Muscle of leg (tissue), 16 donors: ENCODE measurements at places on chromosomes 4 and X. TPM values are rescaled to one million over a fixed set of nuclear protein-coding genes. Genes with fewer than 3 reads are reported as not detected.

Gene PPP4R3C
- not detected for total RNA-seq

Gene NLGN4X
- total RNA-seq, result 3.1 TPM

Gene AREG
- 0.09 TPM for total RNA-seq

Gene OPN1LW
- not detected for total RNA-seq

Gene NHSL2
- 7.8 TPM for total RNA-seq

Gene FHDC1
- 3.6 TPM for total RNA-seq

Gene FRG2
- not detected for total RNA-seq

Gene EDA
- 12.3 TPM for total RNA-seq

Gene CPZ
- 18.4 TPM for total RNA-seq

Gene GPR143
- 0.58 TPM for total RNA-seq

Gene PCDH19
- 1.9 TPM for total RNA-seq

Gene KCTD8
- total RNA-seq, result 0.09 TPM

Gene BST1
- total RNA-seq, result 5.2 TPM

Gene TMPRSS11E
- total RNA-seq, result not detected

Gene PTCHD1
- total RNA-seq, result 0.53 TPM

Gene SSX2
- total RNA-seq, result not detected

Gene AMOT
- total RNA-seq, result 17.6 TPM

DNA sequence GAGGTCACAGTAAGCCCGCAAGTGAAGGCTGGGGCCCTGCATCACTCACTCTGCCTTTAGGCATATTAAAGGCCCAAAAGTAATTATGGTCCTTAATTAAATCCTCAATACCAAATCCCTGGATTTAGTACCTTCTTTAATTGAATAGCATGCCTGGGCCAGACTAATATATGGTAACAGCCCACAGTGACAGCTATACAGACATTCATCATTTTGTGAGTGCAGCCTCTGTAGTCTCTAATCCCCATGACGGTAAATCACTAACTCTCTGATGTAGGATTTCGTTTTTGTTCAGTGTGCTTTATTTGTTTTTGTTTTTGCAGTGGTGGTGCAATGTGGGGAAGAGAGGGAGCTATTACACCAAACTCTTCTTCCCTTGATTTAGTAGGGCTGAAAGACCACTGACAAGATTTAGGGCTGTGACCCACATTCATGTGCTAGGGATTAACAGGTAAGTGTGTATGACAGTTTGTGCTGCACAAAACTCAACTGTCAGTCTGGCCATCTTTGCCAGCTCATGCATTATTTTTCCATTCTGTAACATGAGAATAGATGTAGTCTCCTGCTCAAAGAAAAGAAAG lies 60.6 kb upstream of the SLC39A8 start:
- H3K27ac ChIP-seq, result no peak overlapping the region
- H3K36me3 ChIP-seq, result no peaks in the 10 kb centered on the region
- no peak overlapping the region for H3K4me3 ChIP-seq
- no peak for DNase-seq

- H3K4me1 ChIP-seq, result no peaks in the 10 kb centered on the region
- DNase-seq, result peak; percentile 38
- peaks cover 4% of the 10 kb centered on the region for H3K27me3 ChIP-seq
- no peak overlapping the region for H3K4me3 ChIP-seq
- H3K27ac ChIP-seq, result no peak overlapping the region
These were observed 90.4 kb downstream of the PCDH19 start for GRCh38 chrX:100319716-100320115.

GRCh38 chrX:76253432-76253831 lies 80.6 kb downstream of the PBDC1 start:
- peak; percentile 61 for DNase-seq
- no peak overlapping the region for H3K4me3 ChIP-seq
- no peak overlapping the region for H3K27ac ChIP-seq
- H3K4me1 ChIP-seq, result no peaks in the 10 kb centered on the region

DNA sequence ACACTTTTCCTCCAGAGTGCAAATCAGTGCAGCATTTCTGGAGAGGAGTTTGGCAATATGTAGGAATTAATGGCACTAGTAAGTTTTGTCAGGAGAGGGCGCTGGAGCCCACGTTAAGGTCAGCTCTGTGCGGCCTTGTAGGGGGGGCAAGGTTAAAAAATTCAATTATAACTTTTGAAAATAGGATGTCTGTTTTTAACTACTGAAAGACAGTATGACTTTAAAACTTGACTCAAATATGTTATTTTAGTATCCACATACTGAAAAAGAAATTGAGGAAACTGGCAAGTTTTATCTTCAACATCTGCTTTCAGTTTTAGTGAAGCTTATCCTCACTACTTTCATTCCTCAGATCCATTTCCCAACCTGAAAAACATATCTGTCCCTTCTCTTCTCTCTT lies 30.9 kb upstream of the HSD17B13 start:
- H3K27ac ChIP-seq, result peak overlapping the region; percentile 63
- H3K4me1 ChIP-seq, result peaks cover 5% of the 10 kb centered on the region
- peaks cover 5% of the 10 kb centered on the region for H3K36me3 ChIP-seq
- DNase-seq, result peak; percentile 85
- H3K4me3 ChIP-seq, result no peak overlapping the region

GRCh38 chr4:158811704-158812103 lies 42.9 kb downstream of the FNIP2 start:
- H3K4me3 ChIP-seq, result no peak overlapping the region
- H3K36me3 ChIP-seq, result no peaks in the 10 kb centered on the region
- no peaks in the 10 kb centered on the region for H3K27me3 ChIP-seq
- H3K27ac ChIP-seq, result peak overlapping the region; percentile 73
- peaks cover 11% of the 10 kb centered on the region for H3K4me1 ChIP-seq

GRCh38 chr4:39710098-39710896 lies 12.4 kb downstream of the UBE2K start:
- no peaks in the 10 kb centered on the region for H3K27me3 ChIP-seq
- no peak for DNase-seq
- H3K27ac ChIP-seq, result no peak overlapping the region
- no peaks in the 10 kb centered on the region for H3K4me1 ChIP-seq
- no peak overlapping the region for H3K4me3 ChIP-seq
- H3K36me3 ChIP-seq, result peaks cover 2% of the 10 kb centered on the region

GRCh38 chrX:79400623-79401022 lies 33.5 kb upstream of the ITM2A start:
- no peak overlapping the region for H3K27ac ChIP-seq
- H3K4me3 ChIP-seq, result no peak overlapping the region
- no peaks in the 10 kb centered on the region for H3K36me3 ChIP-seq
- no peaks in the 10 kb centered on the region for H3K27me3 ChIP-seq
- H3K4me1 ChIP-seq, result no peaks in the 10 kb centered on the region

GRCh38 chr4:69793732-69794131 lies 33.3 kb upstream of the SULT1B1 start:
- DNase-seq, result no peak
- H3K27ac ChIP-seq, result no peak overlapping the region
- H3K36me3 ChIP-seq, result no peaks in the 10 kb centered on the region
- no peaks in the 10 kb centered on the region for H3K4me1 ChIP-seq
- H3K4me3 ChIP-seq, result no peak overlapping the region

DNA sequence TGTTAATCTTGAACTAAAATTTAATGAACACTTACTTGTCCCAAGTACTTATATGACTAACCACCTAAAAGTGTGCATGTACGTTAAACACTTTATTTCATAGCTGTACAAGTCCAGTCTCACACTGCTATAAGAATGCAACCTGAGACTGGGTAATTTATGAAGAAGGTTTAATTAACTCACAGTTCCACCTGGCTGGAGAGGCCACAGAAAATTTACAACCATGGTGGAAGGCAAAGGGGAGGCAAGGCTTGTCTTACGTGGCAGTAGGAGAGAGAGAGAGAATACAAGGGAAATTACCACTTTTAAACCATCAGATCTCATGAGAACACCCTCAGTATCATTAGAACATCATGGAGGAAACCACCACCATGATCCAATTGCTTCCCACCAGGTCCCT lies 748.7 kb upstream of the HS3ST1 start:
- no peak overlapping the region for H3K27ac ChIP-seq
- H3K4me3 ChIP-seq, result no peak overlapping the region

DNA sequence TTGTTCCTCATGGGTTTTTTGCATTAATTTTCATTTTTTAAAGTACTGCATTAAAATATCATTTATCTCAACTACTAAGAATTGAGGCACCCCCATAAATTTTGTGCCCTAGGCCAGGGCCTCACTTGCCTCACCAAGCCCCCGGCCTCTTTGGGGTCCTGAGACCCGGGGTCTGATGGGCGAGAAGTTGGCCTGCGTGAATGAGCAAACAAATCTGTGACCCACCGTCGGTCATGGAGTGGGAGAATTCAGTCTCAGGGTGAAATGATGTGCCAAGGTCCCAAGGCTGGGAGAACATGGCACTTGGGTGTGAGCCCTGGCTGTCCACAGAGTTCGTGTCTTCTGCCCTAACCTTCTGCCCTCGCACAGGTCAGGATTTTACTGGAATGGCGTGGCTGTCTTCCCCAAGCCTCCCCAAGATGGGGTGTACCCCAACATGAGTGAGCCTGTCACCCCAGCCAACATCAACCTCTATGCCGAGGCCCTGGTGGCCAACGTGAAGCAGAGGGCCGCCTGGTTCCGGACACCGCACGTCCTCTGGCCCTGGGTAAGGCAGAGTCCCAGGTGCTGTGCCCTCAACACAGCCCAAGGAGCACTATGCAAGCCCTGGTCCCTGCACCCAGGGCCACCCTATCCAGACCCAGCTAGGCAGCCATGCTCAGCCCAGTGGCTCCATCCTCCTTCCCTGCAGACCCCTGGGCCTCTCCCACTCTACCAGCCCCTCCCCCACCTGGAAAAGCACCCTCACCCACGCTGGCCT lies 18.0 kb downstream of the MAN2B2 start:
- no peak overlapping the region for H3K27ac ChIP-seq
- H3K27me3 ChIP-seq, result no peaks in the 10 kb centered on the region
- H3K4me3 ChIP-seq, result no peak overlapping the region
- no peaks in the 10 kb centered on the region for H3K4me1 ChIP-seq
- DNase-seq, result no peak

- H3K4me3 ChIP-seq, result no peak overlapping the region
- no peak overlapping the region for H3K27ac ChIP-seq
- H3K4me1 ChIP-seq, result peaks cover 13% of the 10 kb centered on the region
- no peaks in the 10 kb centered on the region for H3K27me3 ChIP-seq
- peak; percentile 63 for DNase-seq
These were observed 28.4 kb downstream of the TRMT44 start for GRCh38 chr4:8468746-8469535.

DNA sequence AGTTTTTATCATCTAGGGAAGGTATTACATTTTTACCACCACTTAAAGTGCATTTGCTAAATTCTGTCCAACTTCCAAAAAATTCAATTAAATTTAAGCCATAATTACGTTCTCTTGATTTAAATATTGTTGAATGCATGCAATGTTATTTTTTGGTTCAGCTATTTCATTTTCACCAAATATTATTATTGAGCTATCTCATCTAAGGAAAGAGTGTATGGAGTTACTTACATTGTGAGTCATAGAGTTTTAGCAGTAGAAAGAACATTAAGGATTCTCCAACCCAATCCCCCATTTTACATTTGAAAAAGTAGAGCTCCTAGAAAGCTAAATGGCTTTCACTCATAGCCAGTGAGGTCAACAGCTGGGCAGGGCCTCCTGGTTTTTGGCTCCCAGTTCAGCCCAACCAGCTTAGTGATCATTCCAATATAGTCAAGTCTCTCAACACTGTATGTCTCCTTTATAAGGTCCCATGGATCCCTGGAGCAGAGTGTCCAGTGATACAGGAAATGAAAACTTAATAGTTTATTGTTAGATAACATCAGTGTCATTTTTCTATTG lies 60.5 kb downstream of the NDNF start:
- no peak overlapping the region for H3K4me3 ChIP-seq
- H3K36me3 ChIP-seq, result no peaks in the 10 kb centered on the region
- H3K27me3 ChIP-seq, result no peaks in the 10 kb centered on the region
- DNase-seq, result no peak
- H3K27ac ChIP-seq, result no peak overlapping the region
- no peaks in the 10 kb centered on the region for H3K4me1 ChIP-seq

- peaks cover 13% of the 10 kb centered on the region for H3K4me1 ChIP-seq
- H3K27me3 ChIP-seq, result peaks cover 7% of the 10 kb centered on the region
- H3K4me3 ChIP-seq, result no peak overlapping the region
- no peak overlapping the region for H3K27ac ChIP-seq
- peaks cover 3% of the 10 kb centered on the region for H3K36me3 ChIP-seq
These were observed 61.1 kb upstream of the STS start for GRCh38 chrX:7086384-7086783.

- no peak overlapping the region for H3K4me3 ChIP-seq
- no peaks in the 10 kb centered on the region for H3K4me1 ChIP-seq
- DNase-seq, result no peak
- no peaks in the 10 kb centered on the region for H3K27me3 ChIP-seq
- H3K36me3 ChIP-seq, result no peaks in the 10 kb centered on the region
These were observed 98.0 kb downstream of the RELL1 start for GRCh38 chr4:37588150-37588549.

DNA sequence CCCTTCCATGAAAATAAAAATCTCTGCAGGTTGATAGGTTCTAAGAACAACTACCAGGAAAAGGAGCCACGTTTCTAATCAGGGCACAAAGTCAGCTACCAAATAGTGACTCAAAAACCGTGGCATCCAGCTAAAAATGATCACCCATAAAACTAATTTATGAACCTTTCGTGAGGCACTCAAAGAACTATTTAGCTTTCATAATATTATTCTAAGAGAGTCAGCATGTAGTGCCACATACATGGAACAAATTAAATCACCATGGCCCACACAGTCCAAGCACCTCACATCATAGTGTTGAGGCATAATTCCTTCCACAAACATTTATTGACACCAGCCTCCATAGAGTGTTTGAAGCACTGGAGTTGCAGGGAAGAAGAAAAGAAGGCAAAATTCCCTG lies 252.0 kb upstream of the PPARGC1A start:
- no peak overlapping the region for H3K4me3 ChIP-seq
- H3K36me3 ChIP-seq, result no peaks in the 10 kb centered on the region
- DNase-seq, result no peak
- no peaks in the 10 kb centered on the region for H3K27me3 ChIP-seq
- no peak overlapping the region for H3K27ac ChIP-seq
- H3K4me1 ChIP-seq, result peaks cover 12% of the 10 kb centered on the region

GRCh38 chr4:76856243-76857073 lies 41.5 kb downstream of the SOWAHB start:
- H3K4me3 ChIP-seq, result no peak overlapping the region
- H3K27me3 ChIP-seq, result no peaks in the 10 kb centered on the region
- H3K27ac ChIP-seq, result peak overlapping the region; percentile 45
- no peaks in the 10 kb centered on the region for H3K36me3 ChIP-seq
- peaks cover 4% of the 10 kb centered on the region for H3K4me1 ChIP-seq
